ENCODE measurements at places on chromosomes 2 and 18.

DNA sequence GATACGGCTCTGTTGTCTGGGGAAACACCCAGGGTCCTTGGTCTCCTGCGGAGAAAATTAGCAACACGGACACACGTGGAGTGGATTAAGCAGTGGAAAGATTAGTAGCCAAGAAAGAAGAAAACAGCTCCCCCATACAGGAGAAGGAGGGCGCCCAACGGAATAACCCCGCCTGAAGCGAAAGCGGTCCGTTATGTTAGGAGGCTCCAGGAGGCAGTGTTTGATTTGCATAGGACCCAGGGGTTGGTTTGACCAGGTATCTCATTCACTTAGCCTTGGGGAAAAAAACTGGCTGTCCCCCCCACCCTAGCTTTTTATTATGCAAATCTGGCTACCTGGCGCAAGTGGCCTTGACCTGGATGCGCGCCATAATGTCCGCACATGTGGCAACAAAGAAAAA is 170.1 kb upstream of the KYNU start:
- no peak for DNase-seq

DNA sequence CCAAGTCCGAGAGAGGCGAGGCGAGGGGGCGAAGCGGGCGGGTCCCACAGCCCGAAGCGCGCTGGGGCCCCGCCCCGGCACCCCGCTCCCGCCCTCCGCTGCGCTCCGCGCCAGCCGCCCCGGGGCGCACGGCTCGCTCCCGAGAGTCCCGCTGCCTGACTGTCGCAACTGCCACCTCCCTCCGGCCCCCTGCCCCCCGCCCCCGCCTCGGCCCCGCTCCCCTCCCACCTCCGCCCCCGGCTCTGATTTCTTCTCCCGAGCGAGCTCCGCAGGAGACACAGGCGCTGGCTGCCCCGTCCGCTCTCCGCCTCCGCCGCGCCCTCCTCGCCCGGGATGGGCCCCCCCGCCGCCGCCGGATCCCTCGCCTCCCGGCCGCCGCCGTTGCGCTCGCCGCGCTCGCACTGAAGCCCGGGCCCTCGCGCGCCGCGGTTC is at the start of gene WNT6:
WNT6 (plus strand) TSS at position 250 of the 432 bp plus-strand sequence. CDS start 233 bp downstream, outside the sequence.
- no peak for DNase-seq

- no peak for DNase-seq
Measured at GRCh38 chr2:141967980-141968379, 162.8 kb downstream of the LRP1B start.

DNA sequence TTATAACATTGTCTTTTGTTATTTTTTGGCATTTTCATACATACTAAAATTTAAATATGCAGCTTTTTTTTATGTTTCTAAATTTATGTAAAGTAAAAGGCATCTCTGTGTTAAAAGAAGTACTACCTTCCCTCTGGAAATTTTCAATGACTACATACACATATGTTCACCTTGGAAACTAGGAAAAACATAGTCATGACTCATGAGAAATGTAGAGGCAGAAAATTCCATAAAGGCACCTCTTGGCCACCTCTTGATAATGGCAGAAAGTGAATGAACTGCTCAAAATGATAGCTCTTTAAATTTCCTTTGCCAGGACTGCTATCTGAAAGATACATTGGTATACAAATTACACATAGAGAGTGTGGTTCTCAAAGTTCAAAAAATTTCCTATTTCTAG is 889.1 kb upstream of the ZEB2 start:
- DNase-seq: no peak

GRCh38 chr2:30276455-30276911 is 45.1 kb downstream of the LBH start:
- no peak for DNase-seq

Data from DND-41 (cell line).